ENCODE measurements at places on chromosomes 2 and 18.

DNA sequence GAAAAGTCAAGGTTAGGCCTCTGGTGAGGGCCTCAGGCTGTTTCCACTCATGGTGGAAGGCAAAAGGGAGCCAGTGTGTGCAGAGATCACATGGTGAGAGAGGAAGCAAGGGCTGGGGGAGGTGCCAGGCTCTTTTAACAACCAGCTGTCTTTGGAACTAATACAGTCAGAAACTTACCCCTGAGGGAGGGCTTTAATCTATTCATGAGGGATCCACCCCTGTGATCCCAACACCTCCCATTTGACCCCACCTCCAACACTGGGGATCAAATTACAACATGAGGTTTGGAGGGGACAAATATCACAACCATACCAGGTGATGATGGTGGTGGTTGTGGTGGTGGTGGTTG is 10.9 kb downstream of the POLI start:
- DNase-seq, result no peak

GRCh38 chr2:182968493-182968892 is 69.8 kb downstream of the NCKAP1 start:
- DNase-seq, result no peak

GRCh38 chr18:36582988-36583745 is 245.6 kb downstream of the TPGS2 start:
- DNase-seq, result no peak

DNA sequence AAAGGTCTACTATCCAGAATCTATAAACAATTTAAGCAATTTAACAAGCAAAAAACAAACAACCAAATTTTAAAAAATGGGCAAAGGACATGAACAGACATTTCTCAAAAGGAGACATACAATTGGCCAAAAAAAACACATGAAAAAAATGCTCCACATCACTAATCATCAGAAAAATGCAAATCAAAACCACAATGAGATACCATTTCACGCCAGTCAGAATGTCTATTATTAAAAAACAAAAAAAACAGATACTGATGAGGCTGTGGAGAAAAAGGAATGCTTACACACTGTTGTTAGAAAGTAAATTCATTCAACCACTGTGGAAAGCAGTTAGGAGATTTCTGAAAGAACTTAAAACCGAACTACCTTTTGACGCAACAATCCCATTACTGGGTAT is 66.4 kb upstream of the SESTD1 start:
- no peak for DNase-seq

DNA sequence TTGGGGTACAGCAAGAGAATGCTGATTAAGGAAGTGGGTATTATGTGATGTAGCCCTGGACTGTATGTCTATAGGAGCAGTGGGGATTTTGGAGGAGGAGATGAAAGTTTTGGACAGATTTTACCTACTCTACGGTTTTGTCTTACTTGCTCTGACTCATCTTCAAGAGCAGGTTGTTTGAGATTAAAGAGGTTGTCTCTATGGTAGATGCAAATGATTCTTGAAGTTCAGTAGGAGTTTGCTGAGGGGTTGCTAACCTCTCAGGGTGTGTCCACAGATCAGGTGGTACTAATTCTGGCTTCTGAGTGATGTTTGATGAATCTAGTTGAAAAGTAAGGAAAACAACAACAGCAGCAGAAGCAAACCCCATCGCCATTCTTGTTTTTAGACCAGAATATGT is 9.7 kb upstream of the SERPINB12 start:
- no peak for DNase-seq

DNA sequence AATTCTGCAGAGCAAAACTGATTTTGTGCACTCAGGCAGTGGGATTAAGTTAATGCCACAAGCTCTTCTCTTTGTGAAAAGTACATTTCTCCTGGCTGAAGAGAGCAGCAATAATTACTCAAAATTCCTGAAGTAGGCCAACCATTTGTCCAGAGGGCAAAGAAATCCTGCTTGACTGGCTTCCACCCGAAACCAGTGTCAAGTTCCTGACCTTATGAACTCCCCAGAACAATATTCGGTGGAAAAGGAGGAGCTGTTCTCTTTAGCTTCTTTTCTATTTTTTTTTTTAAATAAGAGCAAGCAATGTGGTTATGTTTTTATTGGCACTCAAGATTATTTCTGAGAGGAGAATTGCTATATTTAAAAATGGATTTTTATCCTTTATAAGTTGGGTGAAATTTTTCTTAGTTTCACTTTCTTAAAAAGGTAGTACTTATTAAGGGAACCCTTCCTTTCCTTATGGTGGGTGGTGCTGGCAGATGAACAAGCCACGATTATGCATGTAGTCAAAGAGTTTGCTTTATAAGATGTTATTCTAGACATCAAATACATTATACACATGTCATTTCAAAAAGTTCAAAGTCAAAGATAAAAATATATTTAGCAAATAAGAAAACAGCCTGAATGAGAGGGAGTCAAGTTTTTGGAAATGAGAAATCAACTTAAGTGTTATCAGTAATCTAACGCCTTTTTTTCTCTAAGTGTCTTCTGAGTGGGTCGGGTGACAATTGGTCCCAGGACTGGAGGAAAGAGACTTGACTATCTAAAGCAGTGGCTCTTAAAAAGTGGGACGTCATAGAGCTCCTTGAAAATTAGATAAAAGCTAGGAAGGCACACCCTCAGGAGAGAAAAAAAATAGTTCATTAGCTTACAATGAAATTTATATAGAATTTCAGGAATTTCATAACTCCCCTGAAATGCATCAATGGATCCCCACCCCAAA is 194.5 kb downstream of the IKZF2 start:
- no peak for DNase-seq

DNA sequence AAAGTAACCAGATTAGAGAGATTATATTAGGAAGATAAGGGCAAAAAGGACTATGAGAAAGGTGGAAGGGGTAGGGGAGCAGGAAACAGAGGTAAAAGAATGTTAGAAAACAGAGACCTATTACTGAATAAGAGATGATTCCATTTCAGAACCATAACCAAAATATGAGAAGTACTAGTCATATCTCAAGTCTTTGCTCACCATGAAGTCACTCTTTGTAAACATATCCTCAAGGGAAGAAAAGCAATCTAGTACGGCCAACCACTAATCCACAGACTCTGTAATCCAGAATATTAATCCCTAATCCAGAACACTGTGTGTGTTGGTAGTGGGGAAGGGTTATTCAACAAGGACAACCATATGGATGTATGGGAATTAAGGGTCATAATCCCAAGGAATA is 92.0 kb downstream of the CDCA7 start:
- no peak for DNase-seq

DNA sequence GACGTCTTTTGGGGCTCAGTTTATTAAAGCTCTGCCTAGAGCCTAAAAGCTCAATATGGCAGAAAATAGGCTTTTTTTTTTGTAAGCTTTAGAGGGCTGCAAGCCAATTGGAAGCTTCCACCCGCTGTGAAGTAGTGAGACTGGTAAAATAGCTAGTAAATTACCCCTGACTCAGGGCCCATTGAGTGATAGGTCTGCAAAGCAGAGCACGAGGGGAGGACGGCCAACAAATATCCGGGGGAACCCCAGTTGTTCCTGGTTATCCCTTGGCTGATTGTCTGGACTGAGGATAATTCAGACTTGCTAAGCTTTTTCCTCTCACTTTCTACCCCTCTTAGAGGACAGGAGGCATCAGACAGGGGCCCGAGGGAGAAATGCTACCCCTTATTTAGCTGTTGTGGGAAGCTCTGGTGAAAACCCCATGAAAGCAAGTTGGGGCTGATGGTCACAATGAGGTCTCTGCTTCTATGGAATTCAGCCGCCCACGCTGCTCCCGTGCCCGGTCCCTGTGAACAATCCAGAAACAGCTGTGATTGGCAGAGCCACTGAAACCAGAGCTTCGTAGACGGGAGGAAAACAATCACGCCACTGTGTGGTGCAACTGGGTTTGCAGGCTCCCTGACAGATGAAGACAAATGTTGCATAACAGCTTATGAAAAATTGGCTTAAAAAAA is 141.9 kb upstream of the LGALSL start:
- no peak for DNase-seq

DNA sequence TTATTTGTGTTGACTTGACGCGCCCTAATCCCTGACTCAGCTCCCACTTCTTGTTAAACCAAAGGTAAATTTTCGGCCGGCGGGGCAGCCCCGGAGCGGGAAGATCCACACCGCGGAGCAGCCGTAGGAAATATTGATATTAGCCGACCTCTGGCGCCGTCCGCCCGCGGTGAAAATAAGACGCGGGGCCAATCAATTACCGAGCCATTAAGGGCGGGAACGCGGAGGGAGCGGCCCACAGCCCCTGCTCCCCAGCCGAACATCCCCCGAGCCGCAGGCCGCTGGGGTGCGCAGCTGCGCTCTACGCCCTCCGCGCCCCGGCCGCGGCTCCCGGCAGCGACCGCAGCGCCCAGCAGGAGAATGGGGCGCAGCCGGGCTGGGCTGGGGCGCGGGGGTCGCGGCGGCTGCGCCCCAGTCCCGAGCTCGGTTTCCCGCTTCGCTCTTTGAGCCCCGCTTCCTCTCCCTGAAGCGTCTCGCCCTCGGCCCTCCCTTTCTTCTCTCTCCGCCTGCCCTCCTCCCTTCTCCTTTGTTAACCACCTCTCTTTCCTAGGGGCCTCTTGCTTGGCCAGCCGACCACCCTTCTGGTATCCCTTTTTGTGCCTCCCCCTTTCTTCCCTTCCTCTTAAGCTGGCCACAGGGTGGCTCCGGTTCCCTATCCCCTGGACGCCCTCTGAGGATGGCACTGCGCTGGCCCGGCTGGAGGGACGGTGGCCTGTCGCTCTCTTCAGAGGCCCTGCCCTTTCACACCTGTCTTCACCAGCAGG is 40.9 kb downstream of the CELF4 start:
- DNase-seq, result no peak

GRCh38 chr2:205003288-205003687 is 458.0 kb downstream of the PARD3B start:
- DNase-seq, result no peak

DNA sequence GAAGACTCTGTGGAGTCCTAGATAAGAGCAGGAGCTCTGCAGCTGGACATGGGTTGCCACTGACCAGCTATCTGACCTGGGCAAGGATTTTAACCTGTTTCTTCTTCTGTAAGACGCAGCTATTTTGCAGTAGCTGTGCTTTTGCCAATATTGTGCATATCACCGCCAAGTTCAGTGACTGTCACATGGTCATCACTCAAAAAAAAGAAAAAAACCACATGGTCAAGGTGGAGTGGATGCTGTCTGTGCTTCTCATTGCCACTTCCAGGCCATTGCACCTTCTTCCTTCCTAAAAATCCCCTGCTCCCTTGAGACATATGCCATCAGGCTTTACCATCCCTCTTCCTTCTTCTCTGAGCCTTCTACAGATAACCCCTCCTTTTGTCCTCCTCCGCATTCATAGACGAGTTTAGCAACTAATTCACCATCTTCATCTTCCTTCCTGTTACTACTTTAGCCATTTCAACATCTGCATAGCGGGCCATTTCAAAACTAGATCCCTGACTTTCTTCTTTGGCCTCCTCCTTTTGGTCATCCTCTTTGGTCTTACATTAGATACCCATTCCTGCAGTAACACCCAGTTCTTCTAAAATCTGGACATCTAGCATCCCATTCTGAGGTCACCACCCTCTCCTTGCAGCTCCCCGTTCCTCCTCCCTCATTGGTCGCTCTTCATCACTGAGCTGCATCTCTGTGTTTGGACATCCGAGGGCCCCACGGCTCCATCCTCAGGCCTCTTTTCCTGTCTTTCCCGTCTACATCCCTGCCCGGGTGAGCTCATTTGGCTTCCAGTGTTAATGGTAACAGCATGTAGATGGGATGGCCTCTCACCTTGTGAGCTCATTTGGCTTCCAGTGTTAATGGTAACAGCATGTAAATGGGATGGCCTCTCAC is 17.8 kb downstream of the RNF144A start:
- no peak for DNase-seq

- DNase-seq, result no peak
These were observed 211.2 kb downstream of the TNS1 start for GRCh38 chr2:217791551-217791950.

DNA sequence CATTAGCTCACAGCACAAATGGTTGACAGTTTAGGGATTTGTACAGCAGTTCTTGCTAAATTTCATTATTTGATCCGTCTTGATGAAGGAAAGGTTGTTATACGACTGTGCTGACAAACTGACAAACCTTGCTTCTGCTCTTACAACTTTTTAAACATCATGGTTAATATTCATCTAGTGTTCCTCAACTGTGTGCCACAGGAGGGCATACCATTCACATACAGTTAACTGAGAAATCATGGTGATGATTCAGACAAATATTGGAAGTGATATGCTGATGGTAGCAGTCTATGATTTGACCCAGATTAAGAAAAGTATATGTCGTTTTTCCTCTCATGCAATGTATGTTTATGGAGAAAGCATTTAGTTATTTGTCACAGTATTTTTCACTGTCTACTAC is 129.8 kb upstream of the FSIP2 start:
- no peak for DNase-seq

DNA sequence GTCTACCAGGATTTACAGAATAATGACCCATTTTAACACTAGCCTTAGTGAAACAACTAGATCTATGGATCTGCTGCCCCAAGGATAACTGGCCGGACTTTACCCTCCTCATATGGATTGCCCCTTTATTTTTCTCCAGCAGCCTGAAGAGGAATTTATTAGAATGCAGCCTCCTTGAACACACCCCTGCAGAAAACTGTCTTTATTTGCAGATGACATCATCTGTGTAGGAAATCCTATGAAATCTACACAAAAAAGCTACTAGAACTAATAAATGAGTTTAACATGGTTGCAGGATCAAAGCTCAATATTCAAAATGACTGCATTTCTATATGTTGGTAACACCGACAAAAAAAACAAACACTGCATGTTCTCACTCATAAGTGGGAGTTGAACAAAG is 29.6 kb downstream of the LBH start:
- DNase-seq, result no peak

- DNase-seq, result no peak
These were observed 762 bp downstream of the VPS4B start for GRCh38 chr18:63421514-63421913.

DNA sequence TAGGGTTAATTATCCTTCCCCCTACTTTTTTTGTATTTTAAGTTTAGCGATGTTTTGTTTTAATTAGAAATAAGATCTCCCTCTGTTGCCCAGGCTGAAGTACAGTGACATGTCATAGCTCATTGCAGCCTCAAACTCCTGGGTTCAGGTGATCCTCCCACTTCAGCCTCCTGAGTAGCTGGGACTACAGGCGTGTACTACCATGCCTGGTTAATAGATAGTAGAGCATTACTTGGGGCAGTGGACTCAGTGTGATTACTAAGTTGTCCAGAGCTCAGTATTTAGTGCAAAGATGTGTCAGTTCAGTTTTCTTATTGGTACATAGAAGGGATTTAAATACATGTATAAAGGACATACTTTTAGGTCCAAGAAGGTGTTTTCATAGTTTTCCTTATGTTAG is 9.5 kb upstream of the ADGRF3 start:
- no peak for DNase-seq

DNA sequence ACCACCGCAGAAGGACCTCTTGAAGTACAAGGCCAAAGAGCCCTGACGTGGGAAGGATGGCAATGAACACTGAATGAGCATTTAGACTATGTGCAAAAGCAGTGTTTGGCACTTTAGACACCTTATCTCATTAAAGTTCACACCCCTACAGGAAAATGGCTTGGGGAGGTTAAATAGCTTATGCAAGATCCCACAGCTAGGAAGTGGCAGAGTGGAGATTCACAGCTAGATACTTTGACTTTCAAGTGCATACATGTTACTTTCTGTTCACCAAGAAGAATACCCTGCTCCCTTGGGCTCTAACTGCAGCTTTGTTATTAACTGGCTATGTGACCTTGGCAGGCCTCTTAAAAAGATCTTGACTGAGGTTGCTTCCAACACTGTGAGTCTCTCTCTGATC is 58.2 kb downstream of the ICOS start:
- no peak for DNase-seq

GRCh38 chr2:122707224-122707824 is 951.9 kb downstream of the TSN start:
- DNase-seq, result no peak

GRCh38 chr2:64327510-64328414 is 126.2 kb upstream of the LGALSL start:
- peak; percentile 17 for DNase-seq
